Right lung (tissue), 10 donors: ENCODE measurements at places on chromosomes 13 and 19. TPM values are rescaled to one million over a fixed set of nuclear protein-coding genes. Genes with fewer than 3 reads are reported as not detected.

S1PR4 gene
- polyA plus RNA-seq: 2.8 TPM

PRTN3 gene
- polyA plus RNA-seq: 2.8 TPM

NDUFA13 gene
- 178 TPM for polyA plus RNA-seq

PSG2 gene
- polyA plus RNA-seq: not detected

FAM216B gene
- polyA plus RNA-seq: 11.4 TPM

CGB8 gene
- not detected for polyA plus RNA-seq

ZNF285 gene
- polyA plus RNA-seq: 13.5 TPM

CD209 gene
- polyA plus RNA-seq: 3.3 TPM
